GM12865 (cell line): ENCODE measurements at places on chromosomes 1 and 21.
A peak's percentile ranks its signal among the peaks of the same experiment; 100 is the strongest.

DNA sequence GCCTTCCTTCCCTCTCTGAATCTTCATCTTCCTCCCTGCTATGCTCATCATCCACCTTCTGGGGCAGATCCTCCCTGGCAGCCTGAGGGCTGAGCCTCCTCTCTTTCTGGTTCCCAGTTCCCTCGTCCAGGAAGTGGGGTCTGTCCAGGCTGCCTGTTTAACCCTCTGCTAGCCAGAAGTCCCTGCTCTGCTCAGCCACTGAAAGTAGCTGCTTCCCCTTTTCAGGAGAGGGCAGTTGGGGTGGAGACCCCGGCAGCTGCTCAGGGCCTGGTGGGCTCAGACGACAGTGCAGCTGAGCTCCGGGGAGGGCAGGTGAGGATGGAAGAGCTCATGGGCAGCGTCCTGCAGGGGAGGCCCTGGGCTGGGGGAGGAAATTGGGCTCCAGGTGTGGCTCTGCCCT, 43.1 kb upstream of the ETV3 start:
- peak; percentile 70 for DNase-seq

DNA sequence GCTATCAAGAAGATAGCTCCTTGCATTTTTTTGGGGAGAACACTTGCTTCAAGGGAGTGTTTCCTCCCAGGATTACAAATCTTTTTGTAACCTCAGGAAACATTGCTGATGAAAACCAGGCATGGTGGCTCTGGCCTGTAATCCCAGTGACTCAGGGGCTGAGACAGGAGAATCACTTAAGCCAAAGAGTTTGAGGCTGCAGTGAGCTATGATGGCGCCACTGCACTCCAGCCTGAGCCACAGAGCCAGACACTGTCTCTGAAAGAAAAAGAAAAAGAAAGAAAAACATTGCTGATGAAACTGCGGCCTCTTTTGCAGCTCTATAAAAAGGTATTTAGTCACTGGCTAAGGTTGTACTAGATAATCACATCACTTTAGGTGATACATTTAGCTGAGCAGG, 7.3 kb downstream of the RNU1-2 start:
- no peak for DNase-seq

DNA sequence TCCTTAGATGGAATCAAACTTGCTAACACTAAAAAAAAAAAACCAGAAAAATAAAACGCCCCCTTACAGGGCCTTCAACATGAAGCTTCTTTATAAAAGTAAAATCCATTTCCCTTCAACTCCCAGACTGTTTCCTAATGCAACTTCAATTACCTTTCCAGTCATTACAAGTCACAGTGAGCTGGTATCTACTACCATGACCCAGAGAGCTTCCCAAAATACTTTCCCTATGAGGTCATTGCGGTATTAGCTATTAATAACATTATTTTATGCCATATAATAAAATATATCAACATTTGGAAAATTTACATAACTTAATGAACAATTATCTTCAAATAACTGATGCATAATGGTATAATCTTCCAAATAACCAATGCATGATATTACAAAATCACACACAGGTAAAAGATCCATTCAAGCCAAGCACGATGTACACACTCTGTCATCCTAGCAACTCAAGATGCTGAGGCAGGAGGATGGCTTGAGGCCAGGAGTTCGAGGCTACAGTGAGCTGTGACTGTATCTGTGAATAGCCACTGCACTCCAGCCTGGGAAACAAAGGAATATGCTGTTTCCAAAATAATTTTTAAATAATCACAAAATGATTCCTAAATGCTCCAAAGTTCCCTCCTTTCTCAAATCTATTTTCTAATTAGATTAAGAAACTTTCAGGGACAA, 24.1 kb downstream of the EIF4G3 start:
- DNase-seq = no peak

DNA sequence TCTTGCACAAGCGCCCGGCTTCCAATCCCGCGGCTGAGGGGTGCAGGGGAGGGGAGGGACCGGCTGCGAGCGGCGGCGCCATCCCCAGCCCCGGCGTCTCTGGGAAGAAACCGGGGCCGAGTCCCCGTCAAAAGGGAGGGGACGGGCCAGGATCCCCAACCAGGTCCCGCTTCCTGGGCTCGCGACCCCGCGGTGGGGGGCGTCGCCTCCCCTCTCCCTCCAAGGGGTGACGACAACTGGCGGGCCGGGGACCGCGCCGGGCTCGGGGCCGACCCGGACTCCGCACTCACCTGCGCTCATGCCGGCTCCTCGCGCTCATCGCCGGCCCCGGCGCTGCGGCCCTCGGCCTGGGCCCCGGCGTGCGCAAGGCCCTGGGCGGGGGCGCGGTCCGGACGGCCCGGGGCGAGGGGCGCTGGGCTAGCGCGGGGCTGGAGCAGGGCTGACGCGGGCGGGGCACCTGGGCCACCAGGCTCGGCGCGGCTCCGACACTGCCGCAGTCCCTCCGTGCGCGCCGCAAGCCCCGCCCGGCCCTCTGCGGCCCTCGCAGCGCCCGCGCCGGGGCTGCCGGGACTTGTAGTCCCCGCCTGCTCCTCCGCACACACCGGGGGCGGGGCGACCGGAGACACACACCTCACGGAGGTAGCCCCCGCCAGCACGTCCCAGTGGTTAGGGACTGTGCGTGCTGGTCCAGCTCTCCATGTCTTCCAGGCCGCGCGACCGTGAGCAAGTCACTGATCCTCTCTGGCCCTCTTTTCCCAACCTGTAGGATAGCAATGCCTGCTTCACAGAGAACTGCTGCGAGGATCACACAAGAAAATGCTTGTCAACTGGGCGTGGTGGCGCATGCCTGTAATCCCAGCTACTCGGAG, at the start of gene ATP13A2:
Gene ATP13A2 (minus strand): TSS at position 490 of the 869 bp plus-strand sequence. CDS start 190 bp downstream, at position 300.
- DNase-seq = peak; percentile 91
